ENCODE measurements at places on chromosomes 2 and 18.

- DNase-seq = no peak
These were observed 162.3 kb upstream of the ZEB2 start for GRCh38 chr2:144682248-144682647.

DNA sequence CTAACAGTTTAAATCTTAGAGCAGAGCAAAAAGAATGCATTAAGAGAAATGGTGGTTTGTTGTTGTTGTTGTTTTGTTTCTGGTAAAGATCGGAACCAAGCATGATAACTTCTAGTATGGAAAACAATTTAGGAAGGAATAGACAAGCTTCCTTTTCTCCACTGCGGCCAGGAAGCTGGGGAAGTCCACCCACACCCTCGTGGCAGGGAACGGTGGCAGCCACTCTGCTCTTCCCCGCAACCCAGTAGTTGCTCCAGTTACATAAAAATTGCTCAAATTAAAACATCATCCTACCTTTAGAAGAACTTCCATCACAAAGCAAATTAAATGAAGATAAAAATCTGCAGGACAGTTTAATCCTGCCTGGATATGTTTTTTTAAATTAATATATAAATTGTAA lies 113.0 kb downstream of the RBMS1 start:
- no peak for DNase-seq

DNA sequence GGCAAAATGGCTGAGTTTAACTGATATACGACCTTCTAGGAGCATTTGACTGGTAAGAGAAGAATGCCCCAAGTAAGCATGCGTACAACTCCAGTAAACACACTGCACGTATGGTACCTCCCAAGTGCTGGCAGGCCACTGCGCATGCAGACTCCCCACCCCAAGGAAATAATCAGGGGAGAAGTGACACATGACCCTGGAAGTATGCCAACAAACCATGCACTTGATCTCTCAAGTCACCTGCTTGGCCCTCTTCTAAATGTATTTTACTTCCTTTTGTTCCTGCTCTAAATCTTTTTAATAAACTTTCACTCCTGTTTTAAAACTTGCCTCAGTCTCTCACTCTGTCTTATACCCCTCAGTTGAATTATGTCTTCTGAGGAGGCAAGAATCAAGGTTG lies 129.8 kb upstream of the COL5A2 start:
- no peak for DNase-seq

DNA sequence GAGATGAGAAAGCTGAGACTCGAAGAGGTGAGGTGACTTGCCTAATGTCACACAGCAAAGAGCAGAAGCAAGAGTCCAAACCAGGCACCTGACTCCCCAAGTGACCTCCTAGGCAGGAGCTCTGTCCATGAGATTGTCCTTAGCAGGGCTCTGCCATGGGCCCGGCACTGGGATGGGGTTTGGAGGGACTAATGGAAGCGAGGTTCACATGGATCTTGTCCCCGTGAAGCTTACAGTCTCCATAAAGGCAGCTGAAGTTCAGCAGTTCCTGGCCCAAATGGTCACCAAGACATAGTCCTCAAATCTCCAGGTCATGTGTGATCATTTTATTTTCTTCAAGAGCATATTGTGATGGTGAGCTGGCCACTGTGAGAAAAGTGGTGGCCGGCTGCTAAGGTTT lies 57.0 kb upstream of the AFF3 start:
- DNase-seq = no peak

DNA sequence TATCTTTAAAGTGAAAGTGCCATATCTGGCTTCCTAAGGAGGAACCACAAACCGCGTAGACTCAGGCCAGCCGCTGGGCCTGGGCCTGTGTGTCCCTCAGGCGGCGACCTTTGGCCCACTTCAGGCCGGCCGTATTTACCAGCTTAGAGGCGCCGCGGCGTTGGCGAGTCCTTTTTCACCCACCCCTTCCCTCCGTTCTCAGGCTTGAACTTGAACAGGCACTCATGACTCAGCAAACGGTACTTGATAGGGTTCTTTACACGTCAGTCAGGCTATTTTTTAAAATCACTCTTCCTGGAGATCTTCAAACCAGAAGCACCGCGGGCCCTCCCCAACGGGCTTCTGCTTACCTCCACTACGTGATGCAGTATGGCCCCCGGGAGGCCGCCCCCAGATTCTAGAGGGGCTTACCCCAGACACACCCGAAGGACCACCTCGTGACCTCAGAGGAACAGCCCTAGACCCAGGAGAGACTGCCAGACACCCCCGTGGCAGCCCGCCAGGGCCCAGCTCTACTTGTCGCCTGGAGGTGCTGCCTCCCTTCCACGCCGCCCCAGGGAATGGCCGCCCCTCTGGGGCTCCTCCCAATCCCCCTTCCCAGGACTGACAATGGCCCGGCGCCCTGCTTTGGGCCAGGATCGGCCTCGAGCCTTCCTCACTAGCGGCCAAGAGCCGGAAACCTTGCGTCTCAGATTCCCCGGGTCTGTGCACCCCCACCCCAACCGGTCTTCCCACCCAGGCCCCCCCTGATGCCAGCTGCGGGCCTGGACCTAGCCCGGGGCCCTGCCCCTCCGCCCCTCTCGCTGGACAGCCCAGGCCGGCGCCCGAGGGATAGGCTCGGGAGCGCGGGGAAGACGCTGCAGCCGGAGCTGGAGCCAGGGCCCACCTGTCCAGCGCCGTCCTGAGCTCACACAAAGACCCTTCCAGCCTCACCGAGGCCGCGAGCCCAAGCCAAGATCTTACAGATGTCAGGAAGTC lies 33.8 kb upstream of the IMPA2 start:
- peak; percentile 95 for DNase-seq

GRCh38 chr2:147636886-147637285 lies 207.9 kb upstream of the ACVR2A start:
- no peak for DNase-seq

- DNase-seq = no peak
These were observed 164.1 kb downstream of the MYCN start for GRCh38 chr2:16104315-16104948.

- no peak for DNase-seq
These were observed 36.1 kb upstream of the MRPL33 start for GRCh38 chr2:27735263-27735904.

- no peak for DNase-seq
These were observed 1.2 kb upstream of the ASB1 start for GRCh38 chr2:238425505-238425978.

GRCh38 chr2:172926785-172927640 lies 148.6 kb upstream of the MAP3K20 start:
- no peak for DNase-seq

DNA sequence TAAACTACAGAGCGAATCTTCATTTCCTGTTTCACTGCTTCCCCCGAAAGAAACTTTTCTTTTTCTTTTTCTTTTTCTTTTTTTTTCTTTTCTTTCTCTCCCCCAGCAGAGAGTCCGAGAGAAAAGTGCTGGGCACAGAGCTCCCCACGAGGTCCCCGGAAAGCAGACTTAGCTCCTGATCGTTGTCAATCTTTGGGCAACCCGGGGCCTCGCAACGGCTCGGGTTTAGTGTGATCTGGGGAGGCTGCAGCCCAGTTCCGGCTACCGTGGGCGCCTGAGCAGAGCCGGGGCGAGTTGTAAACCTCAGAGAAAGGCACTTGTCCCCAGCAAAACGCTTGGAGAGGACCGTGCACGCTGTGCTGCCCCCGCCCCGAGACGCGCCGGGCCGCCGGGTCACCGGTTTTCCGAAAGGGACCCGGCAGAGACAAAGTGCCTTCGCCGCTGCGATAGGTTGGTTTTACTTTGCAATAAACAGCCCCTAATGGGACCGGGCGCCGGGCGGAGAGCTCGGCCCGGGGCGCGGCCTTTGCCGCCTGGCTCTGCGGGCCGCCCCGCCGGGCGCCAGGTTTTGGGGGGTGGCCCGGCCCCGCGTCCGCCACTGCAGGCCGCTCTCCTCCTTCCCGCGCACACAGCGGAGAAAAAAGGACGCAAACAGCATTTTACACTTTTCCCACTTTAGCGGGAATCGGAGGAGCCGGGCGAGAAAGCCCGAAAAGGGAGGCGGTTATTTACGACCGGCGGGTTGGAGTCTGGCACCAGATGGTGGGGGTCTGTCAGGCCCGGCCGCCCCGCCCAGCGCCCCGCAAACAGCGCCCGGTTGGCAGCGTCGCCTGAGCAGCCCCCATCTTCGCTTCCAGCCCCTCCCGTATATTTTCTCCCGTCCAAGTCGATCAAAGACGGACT lies 136.0 kb downstream of the INSIG2 start:
- DNase-seq = no peak

DNA sequence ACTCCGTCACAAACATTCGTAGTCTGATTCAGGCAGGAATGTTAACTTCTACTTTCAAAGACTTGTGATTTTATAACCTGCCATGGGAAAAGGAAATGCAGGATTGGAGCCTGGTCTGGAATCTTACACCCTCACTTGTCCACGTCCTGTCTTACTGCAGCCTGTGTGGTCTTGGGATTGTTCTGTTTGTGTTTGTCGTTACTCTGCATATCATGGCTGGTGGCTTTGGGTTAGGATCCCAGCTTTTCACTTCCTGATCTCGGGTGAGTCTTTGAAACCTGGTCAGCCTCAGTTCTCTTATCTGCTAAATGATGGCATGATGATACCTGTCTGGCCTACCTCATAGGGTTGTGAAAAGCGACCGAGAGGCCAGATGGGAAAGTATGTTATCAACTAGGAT lies 34.6 kb downstream of the SH3BP4 start:
- DNase-seq = no peak

- no peak for DNase-seq
These were observed 1.5 kb downstream of the GALR1 start for GRCh38 chr18:77250926-77251729.

GRCh38 chr2:24164416-24164973 lies 10.4 kb upstream of the FAM228A start:
- DNase-seq = peak; percentile 14

GRCh38 chr2:207316906-207317305 lies 151.2 kb upstream of the KLF7 start:
- no peak for DNase-seq

GRCh38 chr2:226909836-226910235 lies 74.0 kb downstream of the RHBDD1 start:
- DNase-seq = no peak

DNA sequence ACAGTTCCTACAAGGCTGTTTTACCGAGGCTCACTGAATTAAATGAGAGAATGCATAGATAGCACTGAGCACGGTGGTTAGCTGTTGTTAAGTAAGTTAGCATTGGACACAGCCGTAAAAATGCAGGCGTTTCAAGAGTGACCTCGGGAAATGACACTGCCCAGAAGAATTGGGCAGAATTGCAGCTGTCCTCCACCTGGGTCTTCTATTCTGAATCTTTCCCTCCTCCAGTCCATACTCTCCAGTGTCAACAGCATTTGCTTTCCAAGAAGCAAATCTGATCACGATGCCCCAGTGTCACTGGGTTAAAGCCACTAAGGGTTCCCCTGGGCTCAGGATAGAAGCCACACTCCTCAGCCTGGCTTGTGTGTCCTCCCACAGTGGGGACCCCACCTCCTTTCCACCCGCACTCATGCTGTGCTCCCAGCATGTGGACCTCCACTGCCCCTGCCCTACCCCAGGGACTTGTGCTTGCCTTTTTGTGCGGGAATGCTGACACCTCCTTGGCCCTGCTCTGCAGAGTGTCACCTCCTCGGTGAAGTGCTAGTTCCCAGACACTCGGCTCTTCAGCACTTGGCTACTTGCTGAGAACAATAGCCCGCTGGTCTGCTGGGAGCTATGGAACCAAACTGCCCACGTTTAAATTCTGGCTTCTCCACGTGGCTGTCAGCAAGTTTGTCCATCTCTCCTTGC lies 135.0 kb downstream of the ANTXR1 start:
- DNase-seq = no peak

- no peak for DNase-seq
These were observed 216.8 kb downstream of the UBE2E3 start for GRCh38 chr2:181197140-181197760.

- no peak for DNase-seq
These were observed 47.8 kb upstream of the AGAP1 start for GRCh38 chr2:235446082-235446481.

DNA sequence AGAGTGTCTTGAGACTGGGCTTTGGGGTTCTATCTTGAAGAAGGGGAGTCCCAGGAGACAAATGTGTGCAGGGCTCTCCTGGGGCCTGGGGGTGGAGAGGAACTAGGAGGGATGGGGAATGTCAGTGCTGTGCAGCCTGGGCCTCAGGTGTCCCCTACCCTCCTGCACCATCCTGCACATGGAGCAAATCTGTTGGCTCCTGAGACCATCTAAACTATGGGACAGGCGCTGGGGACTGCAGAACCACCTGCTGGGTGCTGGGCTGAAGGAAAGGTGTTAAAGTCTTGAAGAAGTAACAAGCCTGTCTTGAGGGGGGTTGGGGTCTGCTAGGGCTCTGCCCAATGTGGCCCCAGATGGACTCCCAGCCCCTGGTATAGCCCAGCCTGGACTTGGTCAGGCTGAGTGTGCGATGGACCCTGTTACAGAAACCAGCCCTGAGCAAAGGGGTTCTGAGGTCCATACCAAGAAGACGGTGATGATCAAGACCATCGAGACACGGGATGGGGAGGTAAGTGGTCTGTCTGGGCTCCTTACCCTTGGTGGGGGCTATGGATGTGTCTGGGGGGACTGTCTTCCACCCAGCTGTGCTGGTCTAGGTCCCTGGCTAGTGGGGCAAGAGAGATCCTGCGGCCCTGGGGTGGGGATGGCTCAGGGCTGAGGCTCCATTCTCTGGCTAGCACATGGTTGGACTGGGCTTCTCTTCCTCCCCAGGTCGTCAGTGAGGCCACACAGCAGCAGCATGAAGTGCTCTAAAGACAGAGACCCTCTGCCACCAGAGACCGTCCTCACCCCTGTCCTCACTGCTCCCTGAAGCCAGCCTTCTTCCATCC lies 7.3 kb downstream of the DES start:
- DNase-seq = no peak

GRCh38 chr2:214569419-214570035 lies 158.7 kb downstream of the VWC2L start:
- DNase-seq = no peak

DNA sequence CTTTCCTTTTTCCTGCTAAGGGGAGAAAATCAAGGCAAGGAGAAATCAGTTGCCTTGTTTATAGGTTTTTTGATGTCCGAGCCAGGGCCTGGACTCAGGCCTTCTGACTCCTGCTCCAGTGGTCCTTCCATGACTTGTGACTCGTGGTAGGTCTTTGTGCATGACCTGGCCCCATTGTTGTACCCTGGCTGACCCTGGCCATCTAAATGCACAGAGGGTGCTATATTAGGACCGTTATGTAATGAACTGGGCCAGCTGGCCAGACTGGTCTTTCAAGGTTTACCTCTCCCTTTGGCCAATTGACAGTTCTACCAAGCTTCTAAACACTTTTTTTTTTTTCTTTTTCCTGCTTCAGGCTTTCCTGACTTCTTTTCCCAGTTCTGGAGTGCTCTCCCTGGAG lies 81.1 kb downstream of the SETBP1 start:
- no peak for DNase-seq

- DNase-seq = no peak
These were observed 103.3 kb upstream of the MAP4K3 start for GRCh38 chr2:39540414-39540813.

GRCh38 chr2:235573331-235574221 lies 79.7 kb downstream of the AGAP1 start:
- no peak for DNase-seq

- no peak for DNase-seq
These were observed 90.6 kb downstream of the USP34 start for GRCh38 chr2:61380056-61380881.

DNA sequence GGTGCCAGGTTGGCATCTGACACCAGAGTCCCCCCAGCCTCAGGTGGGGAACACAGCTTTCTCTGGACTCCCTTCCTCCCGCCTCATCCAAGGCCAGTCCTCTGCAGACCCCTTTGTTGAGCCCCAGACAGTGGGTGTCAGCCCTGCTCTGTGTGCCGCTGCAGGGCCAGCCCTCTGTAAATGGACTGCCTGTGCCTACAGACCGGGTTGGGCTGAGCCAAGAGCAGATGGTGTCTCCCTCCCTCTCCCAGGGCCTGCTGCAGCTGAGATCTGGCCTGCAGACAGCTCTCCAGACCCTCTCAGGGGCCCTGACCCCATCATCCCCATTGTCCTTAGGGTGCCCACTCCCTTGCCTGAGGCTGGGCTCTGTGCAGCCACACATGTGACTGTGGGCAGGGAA lies 160.8 kb downstream of the KLHL29 start:
- DNase-seq = no peak

Measured in hematopoietic multipotent progenitor cell treated with erythropoietin and hydrocortisone succinate and interleukin-3 and kit ligand, for 17 days (in vitro differentiated cells).